ENCODE measurements at places on chromosomes 12 and 14. TPM values are rescaled to one million over a fixed set of nuclear protein-coding genes. Genes with fewer than 3 reads are reported as not detected.

The TMEM30B gene
- 15.7 TPM for total RNA-seq

The PMEL gene
- total RNA-seq = 1.5 TPM

The SYT1 gene
- not detected for total RNA-seq

The FIGNL2 gene
- 0.30 TPM for total RNA-seq

The ESPL1 gene
- total RNA-seq = 5.3 TPM

The TCL1B gene
- not detected for total RNA-seq

The GALC gene
- total RNA-seq = 64.3 TPM

The KRT3 gene
- not detected for total RNA-seq

The PLXNC1 gene
- 29.0 TPM for total RNA-seq

The GLT8D2 gene
- total RNA-seq = 5.3 TPM

Data from upper lobe of left lung (tissue), 6 donors.